Dorsolateral prefrontal cortex (tissue), 122 donors: ENCODE measurements at places on chromosomes 4 and X. TPM values are rescaled to one million over a fixed set of nuclear protein-coding genes. Genes with fewer than 3 reads are reported as not detected.

CDX4 gene
- total RNA-seq = not detected

P2RY10 gene
- not detected for total RNA-seq

DNA sequence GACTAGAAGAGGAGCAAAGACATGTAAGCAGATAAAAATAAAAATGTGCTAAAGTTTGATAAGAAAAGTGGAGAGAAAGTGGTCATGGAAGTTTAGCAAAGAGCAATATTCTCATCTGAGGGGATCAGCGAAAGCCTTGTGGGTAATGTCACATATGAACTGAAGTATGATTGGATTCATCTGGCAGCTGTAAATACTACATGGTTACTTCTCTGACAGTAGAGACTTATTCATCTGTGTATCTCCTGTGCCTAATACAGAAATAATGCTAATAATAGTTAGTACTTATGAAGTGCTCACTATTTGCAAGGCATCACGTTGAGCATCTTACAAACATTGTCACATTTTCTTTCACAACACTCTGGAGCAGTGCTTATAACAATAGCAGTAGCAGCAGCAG, 8.9 kb upstream of the IGSF1 start:
- DNase-seq = no peak

- no peak for DNase-seq
These were observed 52.8 kb downstream of the LRBA start for GRCh38 chr4:150962245-150962644.

GRCh38 chrX:12777670-12778069, 13.5 kb upstream of the PRPS2 start:
- no peak for DNase-seq

DNA sequence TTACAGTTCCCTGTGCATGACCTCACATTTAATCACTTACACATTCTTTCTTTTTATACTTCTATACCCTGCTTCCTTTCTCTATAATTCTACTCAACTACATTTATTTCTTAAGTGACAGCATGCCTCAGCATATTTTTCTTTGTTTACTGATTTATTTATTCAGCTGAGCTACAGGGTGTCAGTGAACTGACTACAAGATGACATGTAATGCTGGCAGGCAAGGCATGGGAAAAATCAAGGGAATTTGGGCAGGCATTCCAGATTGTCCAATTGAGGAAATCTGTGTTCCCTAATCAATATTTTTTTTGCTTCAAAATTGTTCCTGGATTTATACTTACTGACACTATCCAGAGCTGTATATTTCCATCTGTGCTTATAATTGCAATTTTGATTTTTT, 875.5 kb downstream of the C4orf33 start:
- DNase-seq = no peak

GRCh38 chr4:147610686-147611085, 6.5 kb upstream of the TMEM184C start:
- no peak for DNase-seq

DNA sequence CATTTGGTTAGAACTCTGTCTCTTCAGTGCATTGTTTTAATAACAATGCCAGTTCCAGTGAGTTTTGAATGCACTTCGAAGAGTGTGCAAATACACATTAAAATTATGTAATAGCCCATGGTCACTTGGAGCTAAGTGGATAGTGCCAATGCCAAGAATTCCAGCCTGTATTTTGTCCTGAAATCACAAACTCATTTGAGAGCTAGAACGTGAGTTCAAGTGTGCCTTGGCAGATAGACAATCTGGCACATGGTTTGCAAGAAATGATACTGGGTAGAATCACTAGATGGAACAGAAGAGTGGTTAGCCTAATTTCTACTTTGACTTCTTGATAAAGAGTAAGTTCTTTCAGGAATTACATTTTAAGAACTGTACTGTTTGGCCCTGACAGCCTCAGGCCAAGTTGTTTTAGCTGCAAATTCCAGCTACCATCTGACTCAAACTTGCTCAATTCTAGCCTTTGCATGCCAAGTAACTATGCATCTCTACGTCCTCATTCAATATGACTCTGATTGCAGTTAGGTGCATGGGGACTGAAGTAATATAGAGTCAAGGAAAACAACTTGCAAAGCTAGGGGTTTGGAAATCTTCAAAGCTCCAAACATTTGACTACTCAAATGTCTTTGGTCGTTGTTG, 131.9 kb upstream of the SMIM31 start:
- no peak for DNase-seq

GRCh38 chr4:173243917-173244658, 75.5 kb downstream of the GALNT7 start:
- no peak for DNase-seq

- DNase-seq = no peak
These were observed 10.0 kb upstream of the PPA2 start for GRCh38 chr4:105483840-105484239.

DNA sequence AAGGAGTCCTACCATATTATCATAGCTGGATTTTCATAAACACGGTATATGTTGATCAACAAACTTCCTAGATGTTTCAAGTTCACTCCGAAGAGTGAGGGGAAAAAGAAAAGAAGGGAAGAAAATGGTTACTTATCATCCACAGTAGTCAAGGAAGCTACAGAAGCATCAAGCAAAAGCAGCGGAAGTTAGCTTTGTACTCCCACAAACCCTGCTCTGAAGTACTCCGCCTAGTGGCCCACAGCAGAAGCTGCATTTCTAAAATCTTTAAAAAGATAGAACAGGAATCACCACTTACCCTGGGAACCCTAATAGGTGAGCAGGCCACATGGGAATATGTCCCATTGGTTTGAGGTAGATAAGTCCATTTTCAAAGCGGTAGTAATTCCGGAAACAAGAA, 28.5 kb upstream of the FRG1 start:
- no peak for DNase-seq

GRCh38 chr4:36568575-36568974, 287.2 kb downstream of the DTHD1 start:
- DNase-seq = no peak

DNA sequence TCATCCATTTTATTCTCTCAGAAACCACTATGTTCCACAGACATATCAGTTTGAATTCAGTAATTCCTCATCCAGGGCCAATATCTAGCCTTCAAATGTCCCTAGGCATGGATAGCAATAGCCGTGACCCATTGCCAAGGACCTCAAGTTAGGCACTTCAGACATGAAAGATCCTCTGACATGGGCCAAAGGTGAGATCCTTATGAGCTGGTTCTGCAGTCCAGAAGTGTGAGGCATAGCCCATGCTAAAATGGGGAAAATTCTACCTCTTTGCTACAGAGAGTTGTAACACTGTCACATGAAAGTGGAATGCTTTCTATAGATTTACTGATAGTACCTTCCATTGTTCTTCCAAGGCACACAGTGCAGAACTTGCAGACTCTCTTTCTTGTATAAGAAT, 349.7 kb upstream of the GALNT7 start:
- no peak for DNase-seq

- DNase-seq = no peak
These were observed 793.6 kb upstream of the INTU start for GRCh38 chr4:126838941-126839679.

DNA sequence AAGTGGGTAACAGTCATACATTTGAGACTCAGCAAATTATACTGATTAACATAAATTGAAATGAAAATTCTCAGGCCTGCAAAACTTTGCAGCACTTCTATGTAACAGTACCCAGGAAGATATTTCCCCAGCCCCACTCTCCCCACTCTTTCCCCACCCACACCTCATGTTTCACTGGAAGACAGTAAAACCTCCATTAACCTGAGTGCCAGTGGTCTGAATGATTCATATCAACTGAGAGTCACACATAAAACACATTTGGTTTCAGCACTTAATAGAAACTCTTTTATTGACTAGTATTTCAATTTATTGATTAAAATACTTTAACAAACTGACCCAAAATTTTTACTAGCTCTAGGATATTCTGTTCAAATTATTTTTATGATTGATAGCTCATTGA, 6.9 kb downstream of the CXCL6 start:
- no peak for DNase-seq
